Caco-2 (cell line): ENCODE measurements at places on chromosomes 1 and 21. TPM values are rescaled to one million over a fixed set of nuclear protein-coding genes. Genes with fewer than 3 reads are reported as not detected.

- no peak for DNase-seq
These were observed 44.4 kb downstream of the ATP5PO start for GRCh38 chr21:33871171-33871570.

GRCh38 chr1:157193702-157194391 is 55.7 kb upstream of the ETV3 start:
- peak; percentile 80 for DNase-seq

DNA sequence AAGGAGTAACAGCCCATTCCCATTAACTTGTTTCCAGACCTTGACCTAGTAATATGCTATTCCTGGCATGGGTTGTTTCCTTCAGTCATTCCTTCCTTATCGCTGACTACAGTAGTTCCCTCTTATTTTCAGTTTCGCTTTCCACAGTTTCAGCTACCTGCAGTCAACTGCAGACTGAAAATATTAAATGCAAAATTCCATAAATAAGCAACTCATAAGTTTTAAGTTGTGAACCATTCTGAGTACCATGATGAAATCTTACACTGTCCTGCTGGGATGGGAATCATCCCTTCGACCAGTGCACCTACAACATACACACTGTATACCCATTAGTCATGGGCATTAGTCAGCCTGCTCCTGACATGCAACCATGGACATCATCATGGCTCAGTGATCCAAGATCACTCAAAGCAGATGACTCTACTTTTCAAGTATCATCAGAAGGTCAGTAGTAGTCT is 66.7 kb downstream of the CCDC30 start:
- DNase-seq, result no peak

DNA sequence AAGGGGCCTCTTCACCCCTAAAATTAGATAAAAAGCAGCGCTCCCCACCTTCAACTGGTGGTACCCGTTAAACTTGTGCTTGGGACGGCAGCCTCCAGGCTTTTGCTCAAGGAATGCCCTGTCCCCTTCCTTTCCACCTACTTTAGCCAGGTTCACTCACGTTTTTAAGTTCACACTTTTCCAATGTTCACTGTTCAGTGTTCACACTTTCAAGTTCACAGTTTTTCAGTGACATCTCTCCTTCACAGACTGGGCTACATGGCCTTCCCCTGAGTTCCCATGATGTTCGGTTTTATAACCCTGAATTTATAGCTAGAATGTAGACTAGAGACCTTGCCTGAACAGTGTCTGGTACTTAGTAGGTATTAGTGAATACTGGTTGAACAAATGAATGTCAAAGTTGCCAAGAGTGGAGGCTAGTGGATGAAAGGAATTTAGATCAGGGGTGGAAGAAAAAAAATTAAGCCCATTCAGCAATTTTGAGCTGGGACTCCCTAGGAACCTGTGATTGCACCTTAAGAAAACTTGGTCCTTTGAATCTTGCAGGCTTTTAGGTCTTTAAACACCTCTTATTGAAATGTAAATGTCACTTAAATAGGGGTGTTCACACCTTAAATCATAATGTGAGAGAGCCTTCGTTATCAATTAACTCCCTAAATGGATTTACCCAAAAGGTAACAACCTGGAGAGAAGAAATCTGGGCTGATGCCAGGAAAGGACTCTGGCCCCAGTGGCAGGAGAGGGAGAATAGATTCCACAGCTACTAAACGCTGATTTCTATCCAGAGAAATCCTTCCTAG is 12.3 kb downstream of the BTG2 start:
- no peak for DNase-seq

DNA sequence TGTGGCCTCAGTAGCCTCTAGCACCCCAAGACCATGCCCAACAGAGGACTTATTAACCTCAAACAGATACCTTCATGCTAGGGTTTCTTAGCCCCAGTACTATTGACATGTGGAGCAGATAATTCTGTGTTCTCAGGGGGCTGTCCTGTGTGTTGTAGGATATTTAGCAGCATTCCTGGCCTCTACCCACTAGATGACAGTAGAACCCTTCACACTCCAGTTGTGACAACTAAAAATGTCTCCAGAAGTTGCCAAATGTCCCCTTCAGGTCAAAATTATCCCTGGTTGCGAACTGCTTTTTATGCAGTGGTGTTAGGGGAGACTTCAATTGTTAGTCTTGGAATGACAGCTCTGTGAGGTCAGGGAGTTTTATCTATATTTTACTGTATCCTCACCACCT is 8.1 kb downstream of the KAZN start:
- no peak for DNase-seq

DNA sequence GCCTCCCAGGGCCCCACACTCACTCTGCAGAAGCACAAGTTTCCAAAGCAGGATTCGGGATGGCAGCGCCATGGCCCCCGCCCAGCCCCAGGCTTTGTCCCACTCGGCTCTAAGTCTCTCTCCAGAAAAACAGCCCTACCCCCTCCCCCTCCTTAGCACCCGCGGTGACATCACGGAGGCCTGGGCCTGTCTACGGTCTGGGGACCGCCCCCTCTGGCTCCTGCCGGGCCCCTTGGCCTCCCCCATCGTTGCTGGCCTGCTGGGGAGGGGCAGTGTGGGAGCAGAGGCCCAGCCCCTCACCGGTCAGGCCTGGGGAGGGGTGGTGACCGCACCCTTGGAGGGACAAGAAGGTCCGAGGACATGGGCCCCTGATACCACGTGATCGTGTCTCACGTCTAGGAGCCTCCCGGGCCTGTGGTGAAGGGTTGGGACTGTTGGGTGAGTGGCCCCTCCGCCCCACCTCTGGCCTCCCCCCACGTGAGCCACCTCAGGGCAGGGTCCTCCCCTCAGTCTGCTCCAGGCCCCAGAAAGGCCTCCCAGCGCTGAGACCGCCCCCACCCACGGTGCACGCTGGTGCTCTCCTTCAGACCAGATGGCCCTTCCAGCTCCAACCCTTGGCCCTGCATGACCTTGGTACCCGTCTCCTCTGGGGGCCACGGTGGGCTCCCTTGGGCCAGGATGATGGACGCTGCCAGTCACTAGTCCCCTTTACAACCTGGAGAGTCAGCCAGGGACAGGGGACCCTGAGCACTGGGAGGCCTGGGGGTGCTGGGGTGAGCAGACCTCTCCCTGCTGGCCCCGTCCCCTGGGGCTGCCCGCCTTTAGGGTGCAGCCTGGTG is at the start of gene MXRA8:
MXRA8 (minus strand) TSS at position 123 of the 839 bp plus-strand sequence; CDS start at position 72, 51 bp downstream.
- no peak for DNase-seq

DNA sequence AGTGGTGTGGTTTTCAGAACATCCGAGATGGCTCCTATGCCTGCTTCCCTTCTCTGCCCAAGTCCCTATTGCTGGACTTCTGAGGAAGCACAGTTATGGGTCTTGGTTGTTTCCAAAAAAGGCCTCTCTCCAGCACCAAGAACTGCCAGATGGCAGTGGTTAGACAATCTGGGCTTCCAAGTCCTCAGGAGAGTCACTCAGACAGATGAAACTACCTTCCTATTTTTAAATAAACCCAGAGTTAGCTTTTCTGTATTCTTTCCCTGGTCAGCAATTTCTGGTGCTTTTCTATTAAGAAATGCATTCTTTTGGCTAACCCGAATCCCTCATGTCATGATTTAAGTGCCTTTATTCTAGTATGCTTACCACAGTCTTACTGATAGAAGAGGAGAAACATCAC is 245.9 kb downstream of the PRDM2 start:
- DNase-seq, result no peak

DNA sequence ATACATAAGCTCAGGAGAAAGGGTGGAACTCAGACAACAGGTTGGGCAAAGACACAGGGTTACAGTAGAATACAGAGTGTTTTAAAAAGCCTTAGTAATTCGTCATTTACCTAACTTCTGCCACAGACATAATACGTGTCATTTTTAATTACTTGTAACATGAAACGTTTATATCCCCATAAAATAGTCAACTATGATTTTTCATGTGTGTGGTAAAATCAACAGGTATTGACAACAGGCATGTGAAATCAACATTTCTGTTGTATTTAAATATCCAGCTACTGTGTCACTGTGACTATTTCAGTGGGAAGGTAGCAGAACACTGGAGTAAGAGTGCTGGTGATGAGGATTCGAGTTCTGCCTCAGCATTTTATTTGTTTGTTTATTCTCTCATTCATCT is 5.7 kb downstream of the FAM163A start:
- DNase-seq, result no peak

DNA sequence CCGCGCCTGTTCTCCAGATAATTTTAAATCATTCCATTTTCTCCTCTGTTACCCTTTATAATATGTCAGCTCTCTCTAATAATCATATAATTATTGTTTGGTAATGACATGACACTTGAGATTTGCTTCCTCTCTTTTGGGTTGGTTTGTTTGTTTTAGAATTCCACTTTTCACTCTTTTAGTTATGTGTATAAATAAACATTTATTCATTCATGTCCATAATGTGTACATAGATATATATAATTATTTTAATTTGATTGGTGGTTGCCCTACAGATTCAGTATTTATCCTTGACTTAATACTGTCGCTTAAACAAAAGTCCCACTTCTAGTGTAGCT is 93.4 kb upstream of the FMN2 start:
- no peak for DNase-seq

GRCh38 chr1:178532392-178532791 is 19.5 kb downstream of the TEX35 start:
- DNase-seq, result peak; percentile 85

GRCh38 chr1:168396508-168396907 is 115.8 kb downstream of the TBX19 start:
- DNase-seq, result no peak

GRCh38 chr21:21955204-21955603 is 957.0 kb downstream of the NCAM2 start:
- no peak for DNase-seq

GRCh38 chr1:208939537-208940085 is 643.9 kb upstream of the CAMK1G start:
- DNase-seq, result no peak

The GSTM4 gene
- 9.6 and 11.9 TPM in 2 replicates for total RNA-seq

The CR2 gene
- total RNA-seq, result 0.21 and 0.34 TPM in 2 replicates

The KRTAP19-1 gene
- total RNA-seq, result not detected in 2 replicates

The RGS4 gene
- total RNA-seq, result 0.23 and 1.4 TPM in 2 replicates
